ENCODE measurements at places on chromosomes 5 and 9.

- no peak for DNase-seq
Observed at GRCh38 chr9:76136986-76137385, 246.5 kb downstream of the PCSK5 start.

GRCh38 chr9:89388084-89388867, 70.0 kb downstream of the SECISBP2 start:
- no peak for DNase-seq

DNA sequence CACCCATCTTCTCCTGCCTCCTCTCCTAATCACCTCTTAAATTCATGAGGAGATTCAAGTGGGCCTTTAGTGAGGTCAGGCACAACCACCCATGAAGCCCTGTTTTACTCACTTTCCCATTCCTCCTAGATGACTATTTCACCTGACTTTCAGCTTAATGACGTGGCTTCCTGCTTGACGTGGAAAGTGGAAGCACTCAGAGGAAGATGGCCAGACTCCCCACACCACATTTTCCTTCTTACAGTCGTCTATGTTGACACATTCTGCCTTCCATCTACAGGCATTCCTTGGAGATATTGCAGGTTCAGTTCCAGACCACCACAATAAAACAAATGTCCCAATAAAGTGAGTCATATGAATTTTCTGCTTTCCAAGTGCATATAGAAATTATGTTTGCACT, 146.4 kb upstream of the TAS2R1 start:
- no peak for DNase-seq

- no peak for DNase-seq
Observed at GRCh38 chr9:1532171-1532570, 482.0 kb downstream of the DMRT2 start.

- DNase-seq: no peak
Observed at GRCh38 chr5:1772634-1773033, 27.0 kb downstream of the MRPL36 start.

Measured in mesothelial cell of epicardium (in vitro differentiated cells).